Renal cortical epithelial cell (primary cell): ENCODE measurements at places on chromosomes 13 and 19.
A peak's percentile ranks its signal among the peaks of the same experiment; 100 is the strongest.

GRCh38 chr19:43505186-43505456 lies 575 bp upstream of the PHLDB3 start:
- no peak for DNase-seq

GRCh38 chr13:102651892-102652291 lies 43.0 kb downstream of the METTL21C start:
- DNase-seq, result peak; percentile 57

- no peak for DNase-seq
These were observed 227.2 kb downstream of the FOXO1 start for GRCh38 chr13:40438999-40439797.

DNA sequence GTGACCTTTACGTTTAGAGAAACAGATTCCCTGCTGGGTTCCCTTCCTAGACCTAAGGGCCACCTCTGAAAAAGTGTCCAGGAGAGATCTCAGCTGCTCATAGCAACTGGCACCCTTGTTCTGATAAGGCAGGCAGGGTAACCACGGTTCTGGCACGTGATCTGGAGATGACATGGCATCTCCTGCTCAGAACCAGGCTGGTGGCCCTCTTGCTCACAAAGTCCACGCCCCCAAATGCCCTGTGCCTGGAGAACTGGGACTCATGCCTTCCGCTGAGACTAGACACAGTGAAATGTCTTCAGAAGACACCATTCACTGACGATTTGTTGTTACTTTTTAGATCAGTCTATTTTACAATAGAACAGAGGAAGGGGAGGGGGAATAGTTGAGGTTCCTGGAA lies 174.1 kb downstream of the ZNF536 start:
- no peak for DNase-seq

DNA sequence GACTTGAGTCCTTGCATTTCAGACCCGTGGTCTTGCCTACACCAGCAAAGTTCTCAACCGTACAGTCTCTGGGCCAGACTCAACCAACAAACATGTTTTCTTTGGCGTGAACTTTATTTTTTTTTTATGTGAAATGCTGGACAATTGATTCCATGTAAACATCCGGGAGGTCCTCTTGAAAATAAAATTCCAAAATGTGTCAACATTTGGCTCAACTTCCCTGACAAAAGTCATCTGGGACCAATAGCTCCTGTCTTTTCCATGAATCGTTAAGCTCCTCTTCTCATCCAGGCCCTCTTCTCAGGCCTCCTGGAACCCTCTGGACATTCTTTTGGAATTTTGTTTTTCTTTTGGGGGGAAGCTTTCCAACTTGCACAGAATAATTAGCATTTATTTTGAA lies 2.7 kb downstream of the ALDH16A1 start:
- no peak for DNase-seq

- DNase-seq, result no peak
These were observed 424.5 kb downstream of the PCDH9 start for GRCh38 chr13:66805657-66806056.

GRCh38 chr13:41697578-41697977 lies 240.2 kb downstream of the RGCC start:
- DNase-seq, result no peak

DNA sequence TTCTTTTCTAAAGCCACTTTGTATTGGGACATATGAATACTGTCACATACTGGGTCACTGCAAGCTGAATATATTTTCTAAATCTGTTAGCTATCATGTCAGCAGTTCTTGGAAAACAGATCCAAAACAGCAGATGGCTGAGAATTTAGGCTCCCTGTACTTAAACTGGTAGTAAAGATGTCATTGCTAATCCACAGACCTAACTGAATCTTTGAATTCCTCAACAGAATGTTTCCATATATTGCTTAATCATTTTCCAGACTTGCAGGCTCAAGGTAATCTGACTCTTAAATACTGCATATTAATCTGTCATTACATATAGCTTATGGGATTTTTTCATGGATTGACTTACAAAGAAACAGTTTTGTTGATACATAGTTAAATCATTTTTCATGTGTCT lies 639.0 kb upstream of the KLHL1 start:
- DNase-seq, result no peak

DNA sequence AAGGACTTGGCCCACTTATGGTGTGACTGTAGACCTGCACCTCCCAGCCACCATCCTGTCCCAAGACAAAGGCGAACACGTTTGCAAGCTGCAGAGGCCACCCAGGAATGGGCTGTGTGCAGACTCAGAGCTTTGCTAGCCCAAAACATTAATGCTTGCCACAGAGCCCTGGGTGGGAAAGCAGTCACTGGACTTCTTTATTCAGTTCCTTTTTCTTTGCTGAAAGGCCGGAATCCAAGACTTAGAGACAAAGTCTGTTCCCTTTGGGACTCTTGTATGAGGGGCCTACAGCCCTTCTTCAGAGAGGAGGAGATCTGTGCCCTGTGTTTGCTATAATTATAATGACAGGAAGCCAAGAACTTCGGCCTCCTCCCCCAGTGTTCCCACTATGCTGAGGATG lies 167.8 kb downstream of the DLEU7 start:
- no peak for DNase-seq

DNA sequence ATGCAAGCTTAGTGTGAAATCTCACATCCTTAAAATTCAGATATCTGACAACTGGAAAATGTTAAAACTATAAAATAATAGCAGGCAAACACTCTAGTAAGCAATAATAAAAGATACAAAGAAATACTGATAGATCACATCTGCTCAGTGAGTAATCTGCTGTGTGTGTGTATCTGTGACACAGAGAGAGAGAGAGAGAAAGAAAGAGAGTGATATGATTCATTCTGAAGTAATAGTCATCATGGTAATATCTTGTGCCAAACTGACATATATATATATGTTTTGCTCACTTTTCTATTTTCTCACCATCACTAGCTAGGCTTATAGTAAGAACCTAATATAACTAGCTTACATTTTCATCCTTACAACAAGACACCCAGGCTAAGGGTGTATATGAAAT lies 288.0 kb upstream of the SLITRK6 start:
- no peak for DNase-seq

DNA sequence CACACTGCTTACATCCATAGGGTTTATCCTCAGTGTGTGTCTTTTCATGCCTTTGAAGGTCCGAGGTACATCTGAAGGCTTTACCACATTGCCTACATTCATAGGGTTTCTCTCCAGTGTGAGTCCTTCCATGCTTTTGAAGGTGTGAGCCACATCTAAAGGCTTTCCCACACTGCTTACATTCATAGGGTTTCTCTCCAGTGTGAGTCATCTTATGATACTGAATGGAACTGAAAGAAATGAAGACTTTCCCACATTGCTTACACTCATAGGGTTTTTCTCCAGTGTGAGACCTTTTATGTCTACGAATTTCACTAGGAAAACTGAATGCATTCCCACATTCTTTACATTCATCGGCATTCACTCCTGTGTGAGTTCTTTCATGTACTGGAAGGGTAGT lies 7.1 kb downstream of the ZNF20 start:
- no peak for DNase-seq

GRCh38 chr13:28375250-28375930 lies 119.5 kb downstream of the FLT1 start:
- no peak for DNase-seq

DNA sequence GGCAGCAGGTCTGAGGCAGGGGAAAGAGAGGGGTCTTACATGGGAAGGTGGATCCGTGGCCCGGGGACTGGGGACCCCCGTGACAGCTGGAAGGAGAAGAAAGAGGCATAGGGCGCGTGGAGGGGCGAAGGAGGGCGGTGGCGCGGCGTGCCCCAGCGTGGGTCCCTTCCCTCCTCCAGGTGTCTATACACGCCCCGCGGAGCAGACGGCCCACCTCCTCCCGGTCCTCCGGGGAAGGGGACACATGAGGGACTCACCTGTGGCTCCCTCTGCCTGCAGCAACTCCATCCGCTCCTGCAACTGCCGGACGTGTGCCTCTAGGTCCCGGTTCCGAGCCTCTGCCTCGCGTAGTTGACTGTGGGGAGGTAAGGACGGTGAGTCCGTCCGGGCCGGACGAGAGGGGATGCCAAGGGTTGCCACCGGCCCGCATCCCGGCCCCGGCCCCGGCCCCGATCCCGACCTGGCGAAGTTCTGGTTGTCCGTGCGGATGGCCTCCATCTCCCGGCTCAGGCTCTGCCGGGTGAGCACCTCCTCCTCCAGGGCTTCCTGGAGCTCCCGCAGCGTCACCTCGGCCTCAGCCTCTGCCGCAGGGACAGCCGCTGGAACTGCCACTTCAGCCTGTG lies 2.4 kb upstream of the SIX5 start:
- no peak for DNase-seq

DNA sequence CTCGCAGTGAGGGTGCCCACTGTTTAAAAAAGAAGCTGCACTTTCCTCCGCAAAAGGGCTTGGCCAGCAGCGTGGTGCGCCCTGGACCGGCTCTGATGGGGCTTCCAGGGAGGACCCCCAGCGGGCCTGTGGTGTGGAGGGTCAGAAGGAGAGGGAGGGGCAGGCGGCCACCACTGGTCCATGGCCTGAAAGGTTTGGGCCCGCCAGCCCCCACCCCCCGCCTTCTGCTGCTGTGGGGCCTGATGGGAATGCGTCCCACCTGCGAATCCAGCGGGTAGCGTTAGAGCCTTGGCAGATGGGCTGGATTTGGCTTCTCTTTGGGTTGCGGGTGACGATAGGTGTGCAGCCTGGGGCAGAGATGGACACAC lies 34.7 kb downstream of the TMEM255B start:
- DNase-seq, result no peak

DNA sequence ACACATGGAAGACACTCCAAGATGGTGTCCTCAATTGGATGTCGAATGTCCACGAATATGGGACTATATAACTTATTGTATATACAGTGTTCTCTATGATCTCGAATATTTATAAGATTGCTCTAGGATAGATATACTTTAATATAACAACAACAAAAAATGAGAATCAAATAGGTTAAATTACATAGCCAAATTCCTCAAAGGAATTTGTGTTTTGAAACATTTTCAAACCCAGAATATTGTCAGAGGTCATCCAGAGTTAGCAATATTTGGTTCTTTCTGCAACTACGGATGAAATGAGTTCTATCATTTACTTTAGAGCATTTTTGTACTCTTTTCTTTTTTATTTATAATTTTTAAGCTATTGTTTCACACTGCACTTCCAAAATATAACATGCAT lies 857.8 kb downstream of the GPC5 start:
- DNase-seq, result no peak

GRCh38 chr19:6048348-6048747 lies 62.0 kb downstream of the RFX2 start:
- DNase-seq, result no peak

DNA sequence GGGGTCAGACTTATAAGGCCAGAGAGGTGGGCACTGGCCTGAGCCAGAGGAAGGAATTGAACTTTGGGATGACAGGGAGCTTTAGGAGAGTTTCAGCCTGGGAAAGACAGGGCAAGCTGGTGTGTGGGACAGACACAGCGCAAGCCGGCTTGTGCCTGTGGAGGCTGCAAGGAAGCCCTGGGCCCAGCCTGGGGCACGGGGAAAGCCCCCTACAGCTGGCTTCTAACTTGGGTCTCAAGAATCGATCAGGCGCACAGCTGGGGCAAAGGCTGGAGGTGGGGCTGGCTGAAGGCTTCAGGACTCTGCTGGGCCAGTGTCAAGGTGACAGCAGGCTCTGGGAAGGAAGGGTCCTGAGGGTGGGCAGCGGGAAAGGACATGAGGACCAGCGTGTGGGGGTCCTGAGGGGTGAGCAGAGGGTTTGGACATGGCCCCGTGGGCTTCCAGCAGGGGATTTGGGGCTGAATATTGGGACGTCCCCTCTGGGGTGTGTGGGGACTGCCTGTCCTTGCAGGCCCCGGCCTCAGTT lies 3.0 kb downstream of the PTOV1 start:
- DNase-seq, result no peak

GRCh38 chr19:14768001-14768400 lies 10.4 kb downstream of the ADGRE2 start:
- no peak for DNase-seq

GRCh38 chr19:32459204-32459865 lies 53.8 kb downstream of the DPY19L3 start:
- DNase-seq, result no peak

DNA sequence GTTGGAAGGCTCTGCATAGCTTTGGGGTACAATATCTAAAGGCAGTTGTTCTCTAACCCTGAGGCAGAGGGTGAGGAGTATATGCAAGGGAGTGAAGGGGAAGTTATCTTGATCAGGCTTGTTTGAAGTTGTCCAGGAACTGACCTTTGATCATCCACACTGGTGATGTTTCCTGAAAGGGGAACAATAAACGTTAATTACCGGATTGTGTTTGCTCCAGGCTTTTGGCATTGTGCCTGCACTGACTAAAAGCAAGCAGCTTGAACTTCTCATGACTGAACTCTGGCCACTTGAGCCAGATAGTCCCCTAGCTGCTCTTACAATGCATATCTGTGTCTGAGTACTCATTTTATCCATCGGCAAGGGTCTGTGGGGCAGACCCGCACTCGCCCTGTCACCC lies 27.0 kb upstream of the ZNF726 start:
- DNase-seq, result peak; percentile 0

GRCh38 chr13:99383946-99384345 lies 76.7 kb upstream of the GPR183 start:
- no peak for DNase-seq

- DNase-seq, result no peak
These were observed 41.0 kb upstream of the PEPD start for GRCh38 chr19:33562636-33563035.

DNA sequence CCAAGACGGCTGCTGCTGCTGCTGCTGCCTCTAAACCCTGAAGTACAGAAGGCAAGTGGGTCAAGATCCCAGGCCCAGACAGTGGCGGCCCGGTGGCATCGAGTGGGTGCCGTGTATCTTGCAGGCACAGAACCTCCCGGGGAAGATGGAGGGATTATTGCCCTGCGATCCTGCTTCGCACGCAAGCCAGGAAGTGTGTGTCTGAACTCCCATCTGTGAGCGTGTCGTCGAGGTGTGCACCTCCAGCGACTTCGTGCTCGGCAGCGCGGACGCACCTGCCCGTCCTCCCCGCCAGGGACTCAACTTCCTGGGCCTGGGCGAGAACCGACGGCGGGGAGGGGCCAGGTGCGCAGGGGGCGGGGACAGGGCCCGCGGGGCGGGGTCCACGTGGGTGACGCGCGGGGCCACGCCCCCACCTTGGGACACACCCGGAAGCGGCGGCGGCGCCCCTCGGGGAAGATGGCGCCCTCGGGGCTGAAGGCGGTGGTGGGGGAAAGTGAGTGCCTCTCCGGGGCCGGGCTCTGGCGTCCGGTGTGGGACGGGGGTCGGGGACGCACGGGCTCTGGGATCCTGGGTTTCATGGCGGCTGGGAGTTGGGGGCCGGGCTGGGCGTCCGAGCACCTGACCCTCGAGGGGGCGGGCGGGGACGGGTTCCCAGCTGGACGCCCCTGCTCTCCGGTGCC lies at the start of gene STXBP2:
Gene STXBP2, plus strand, starts transcription at position 420 of the 683 bp plus-strand sequence. Its CDS starts 40 bp downstream, at position 460.
- DNase-seq, result peak; percentile 19

- DNase-seq, result no peak
These were observed 881.8 kb downstream of the SLITRK5 start for GRCh38 chr13:88552966-88553365.
